Right atrium auricular region (tissue), 2 donors: ENCODE measurements at places on chromosomes 12 and 14. TPM values are rescaled to one million over a fixed set of nuclear protein-coding genes. Genes with fewer than 3 reads are reported as not detected.

Gene OR9K2
- not detected for total RNA-seq

Gene CRIP1
- 42.9 TPM for total RNA-seq

Gene SLC25A21
- total RNA-seq, result 0.93 TPM

Gene FOXG1
- total RNA-seq, result not detected

Gene TMTC2
- 3.2 TPM for total RNA-seq

Gene TTC9
- 2.2 TPM for total RNA-seq

Gene KLRF1
- 0.47 TPM for total RNA-seq

Gene LBHD2
- not detected for total RNA-seq

GRCh38 chr12:90827567-90827966, 127.4 kb downstream of the CCER1 start:
- no peak for DNase-seq
- H3K4me1 ChIP-seq, result no peaks in the 10 kb centered on the region
- no peaks in the 10 kb centered on the region for H3K36me3 ChIP-seq
- no peak overlapping the region for H3K4me3 ChIP-seq

DNA sequence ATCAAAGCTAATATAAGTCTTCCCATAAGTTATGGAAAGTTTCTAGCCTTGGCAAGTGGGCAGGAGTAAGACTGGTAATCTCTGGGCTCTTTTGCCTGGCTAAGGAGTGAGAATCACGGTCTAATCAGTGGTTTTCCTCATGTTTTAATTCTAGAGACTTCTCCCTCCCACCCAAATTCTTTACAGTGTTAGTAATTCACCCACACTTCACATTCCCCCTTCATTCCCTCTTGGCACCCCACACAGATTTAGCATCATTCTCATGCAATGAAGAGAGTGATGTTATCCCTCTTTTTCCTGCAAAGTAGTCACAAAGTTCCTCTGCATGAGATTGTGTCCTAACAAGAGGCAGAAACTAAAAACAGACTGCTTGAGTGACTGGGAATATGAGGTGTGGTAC, 28.6 kb upstream of the CACNA2D4 start:
- H3K36me3 ChIP-seq, result peaks cover 19% of the 10 kb centered on the region
- H3K4me1 ChIP-seq, result no peaks in the 10 kb centered on the region
- H3K4me3 ChIP-seq, result no peak overlapping the region
- no peak overlapping the region for H3K27ac ChIP-seq
- no peak for DNase-seq

DNA sequence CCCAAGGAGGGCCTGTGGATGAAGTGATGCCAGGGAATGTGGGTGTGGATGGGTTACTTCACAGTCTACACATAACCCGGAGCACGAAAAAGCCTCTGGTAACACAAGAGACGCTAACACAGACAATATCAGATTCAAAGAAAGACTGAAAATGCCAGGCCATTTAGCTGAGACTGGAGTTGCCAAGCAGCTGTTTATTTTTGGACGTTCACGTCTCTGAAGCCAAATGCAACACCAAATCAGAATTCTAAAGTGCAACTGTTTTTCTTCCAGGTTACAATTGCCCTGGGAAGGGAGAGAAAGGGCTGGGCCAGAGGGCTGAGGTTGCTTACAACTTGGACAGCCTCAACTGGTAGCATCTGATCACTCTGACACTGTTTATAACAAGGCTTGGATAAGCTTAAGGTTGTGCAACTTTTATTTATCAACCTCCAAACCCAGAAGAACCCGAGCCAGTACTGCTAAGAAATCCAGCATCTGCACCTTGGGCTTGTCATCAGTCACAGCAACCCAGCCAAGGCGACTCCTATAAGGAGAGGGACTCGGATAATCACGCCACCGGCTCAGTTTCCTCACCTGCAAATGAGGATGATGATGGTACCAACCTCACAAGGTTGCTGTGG, 24.8 kb downstream of the NUAK1 start:
- H3K36me3 ChIP-seq, result no peaks in the 10 kb centered on the region
- H3K4me3 ChIP-seq, result no peak overlapping the region
- DNase-seq, result no peak

DNA sequence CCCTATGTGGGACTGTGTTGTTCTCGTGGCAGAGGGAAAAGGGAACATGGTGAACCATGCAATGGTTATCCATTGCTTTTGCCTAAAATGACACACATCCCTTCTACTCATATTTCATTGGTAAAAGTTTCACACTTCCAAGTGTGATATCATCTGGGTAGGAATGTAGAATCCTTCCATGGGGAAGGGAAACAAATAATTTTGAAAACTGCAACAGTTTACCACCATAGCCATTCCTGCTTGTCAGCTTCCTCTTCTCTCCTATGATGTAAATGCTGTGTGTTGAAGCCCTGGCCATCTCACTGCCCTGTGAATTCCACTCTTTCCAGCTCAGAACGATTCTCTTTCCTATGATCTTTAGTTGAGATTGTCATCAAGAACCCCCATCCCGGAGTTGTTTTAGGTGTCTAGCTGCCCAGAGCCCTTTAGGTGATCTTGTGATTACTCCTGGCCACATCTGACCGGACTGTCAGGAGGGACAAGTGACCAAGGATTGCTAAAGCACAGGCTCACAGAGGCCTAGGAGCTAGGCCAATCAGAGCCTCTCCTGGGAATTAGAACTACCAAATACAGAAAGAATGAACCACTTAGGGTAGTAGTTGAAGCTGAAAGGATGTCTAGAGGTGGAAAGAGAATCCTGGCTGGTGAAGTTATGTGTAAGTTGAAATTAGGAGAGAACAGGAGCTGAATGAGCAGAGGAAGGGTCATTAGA, 84.6 kb downstream of the VCPKMT start:
- no peak for DNase-seq
- H3K4me3 ChIP-seq, result no peak overlapping the region
- no peaks in the 10 kb centered on the region for H3K4me1 ChIP-seq
- H3K27me3 ChIP-seq, result no peaks in the 10 kb centered on the region

DNA sequence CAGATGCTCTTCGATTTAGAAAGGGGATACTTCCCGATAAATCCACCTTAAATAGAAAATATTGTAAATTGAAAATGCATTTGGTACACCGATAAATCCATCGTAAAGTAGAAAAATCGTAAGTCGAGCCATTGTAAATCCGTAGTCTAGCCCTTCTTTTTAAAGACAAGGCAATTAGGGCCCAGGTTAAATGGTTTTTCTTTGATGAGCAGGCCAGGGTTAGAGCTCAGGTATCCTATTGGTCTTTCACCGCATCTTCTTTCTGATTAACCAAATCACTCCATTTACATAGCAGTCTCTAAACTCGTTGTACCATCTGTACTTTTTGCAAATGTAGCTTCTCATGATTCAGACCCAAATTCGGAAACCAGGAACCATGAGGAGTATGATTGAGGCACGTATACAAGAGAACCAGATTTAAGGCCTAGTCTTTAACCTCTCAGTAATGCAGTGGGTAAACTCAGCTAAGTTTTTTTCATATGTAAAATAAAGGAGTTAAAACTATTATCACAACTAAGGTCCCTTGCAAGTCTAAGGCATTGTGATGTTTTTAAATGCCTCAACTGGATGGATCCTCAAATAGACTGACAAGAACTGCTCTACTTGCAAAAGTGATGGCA, 2.2 kb upstream of the YAF2 start:
- no peaks in the 10 kb centered on the region for H3K27me3 ChIP-seq
- no peaks in the 10 kb centered on the region for H3K4me1 ChIP-seq
- H3K27ac ChIP-seq, result no peak overlapping the region
- no peak for DNase-seq
- H3K36me3 ChIP-seq, result no peaks in the 10 kb centered on the region

DNA sequence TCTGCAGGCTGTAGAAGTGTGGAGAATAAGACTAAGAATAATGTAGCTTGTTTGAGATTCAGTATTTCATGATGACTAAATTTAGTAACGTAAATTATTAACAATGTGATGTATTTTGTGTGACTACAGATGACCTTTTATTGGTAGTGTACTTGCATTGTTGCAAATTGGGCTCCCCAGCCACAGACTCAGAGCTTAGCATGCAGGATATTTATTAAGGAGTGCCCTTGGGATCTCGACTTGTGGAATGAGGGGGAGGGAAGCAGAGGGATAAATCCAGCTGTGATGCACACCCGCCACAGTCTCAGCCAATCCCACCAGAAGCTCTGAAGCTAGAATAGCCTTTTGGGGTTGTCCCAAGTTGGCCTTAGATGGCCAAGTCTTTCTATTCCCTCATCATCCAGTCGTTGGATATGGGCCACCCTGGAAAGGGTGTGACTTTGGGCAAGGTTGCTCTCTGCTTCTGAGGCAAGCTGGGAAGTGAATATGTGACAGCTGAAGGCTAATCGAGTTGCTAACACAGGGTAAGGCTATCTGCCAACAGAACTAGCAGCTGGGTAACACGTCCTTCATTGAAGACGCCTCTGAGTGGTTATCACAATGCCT, 42.1 kb upstream of the USP44 start:
- peak; percentile 73 for DNase-seq
- no peaks in the 10 kb centered on the region for H3K36me3 ChIP-seq
- no peak overlapping the region for H3K4me3 ChIP-seq
- H3K27ac ChIP-seq, result peak overlapping the region; percentile 57

- H3K36me3 ChIP-seq, result no peaks in the 10 kb centered on the region
- H3K4me1 ChIP-seq, result no peaks in the 10 kb centered on the region
- H3K4me3 ChIP-seq, result no peak overlapping the region
- no peak overlapping the region for H3K27ac ChIP-seq
- no peak for DNase-seq
Measured at GRCh38 chr14:87175175-87175574, 817.8 kb downstream of the GALC start.

DNA sequence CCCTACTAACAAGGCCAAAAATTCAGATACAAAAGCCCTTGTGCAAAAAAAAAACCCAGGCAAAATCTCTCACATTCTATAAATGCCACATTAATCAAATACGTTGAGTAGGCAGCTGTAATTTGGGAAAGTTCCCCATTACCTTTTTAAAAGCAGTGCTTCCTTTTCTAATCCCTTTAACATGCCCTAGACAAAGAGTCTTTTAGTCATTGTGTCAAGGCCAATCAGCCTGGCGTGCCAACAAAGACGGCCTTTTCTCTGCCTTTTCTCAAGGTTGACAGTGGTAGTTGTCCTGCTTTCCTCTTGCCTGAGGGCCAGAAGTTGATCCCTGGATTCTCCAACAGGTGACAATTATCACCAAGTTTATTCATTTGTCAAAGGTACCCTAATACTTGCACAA, 62.5 kb upstream of the METAP2 start:
- no peak for DNase-seq
- H3K27ac ChIP-seq, result no peak overlapping the region
- H3K4me3 ChIP-seq, result no peak overlapping the region
- no peaks in the 10 kb centered on the region for H3K4me1 ChIP-seq
- no peaks in the 10 kb centered on the region for H3K27me3 ChIP-seq

DNA sequence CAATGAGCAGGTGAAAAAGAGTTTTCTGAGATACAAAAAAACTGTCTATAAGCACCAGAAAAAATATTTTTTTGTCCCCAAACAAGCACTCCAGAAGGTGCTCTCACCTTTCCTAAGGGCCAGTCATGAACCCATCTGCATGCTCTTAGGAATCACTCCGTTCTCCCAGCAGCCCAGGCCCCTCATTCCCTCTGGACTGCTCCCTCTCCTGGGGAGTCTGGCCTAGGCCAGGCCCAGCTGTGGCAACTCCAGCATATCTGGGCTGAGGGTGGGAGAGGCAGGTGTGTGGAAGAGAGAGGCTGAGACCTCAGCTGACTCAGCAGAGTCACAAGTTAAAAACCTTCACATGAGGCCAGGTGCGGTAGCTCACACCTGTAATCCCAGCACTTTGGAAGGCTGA, 54.6 kb downstream of the TRAFD1 start:
- H3K27me3 ChIP-seq, result no peaks in the 10 kb centered on the region
- no peaks in the 10 kb centered on the region for H3K4me1 ChIP-seq
- peaks cover 64% of the 10 kb centered on the region for H3K36me3 ChIP-seq
- H3K27ac ChIP-seq, result no peak overlapping the region
- no peak overlapping the region for H3K4me3 ChIP-seq

DNA sequence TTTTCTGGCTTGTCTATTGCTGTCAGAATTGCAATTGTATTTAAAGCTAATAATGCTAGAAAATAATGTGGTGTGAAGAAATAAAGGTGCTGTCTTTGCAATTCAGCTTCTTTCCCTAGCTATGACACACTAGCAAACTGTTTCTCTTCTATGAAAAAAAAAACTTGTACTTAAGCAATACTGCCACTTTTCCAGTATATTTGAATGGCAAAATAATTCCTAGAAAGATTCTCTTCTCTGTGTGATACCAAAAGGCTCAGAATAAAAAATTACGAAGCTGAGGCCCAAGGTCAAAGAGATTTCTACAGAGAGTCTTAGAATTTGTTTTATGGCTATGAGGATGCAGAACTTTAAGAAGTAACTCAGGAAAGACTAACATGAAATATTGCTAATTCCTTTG, 235.5 kb downstream of the ADAMTS20 start:
- H3K27ac ChIP-seq, result no peak overlapping the region
- no peak for DNase-seq
- H3K36me3 ChIP-seq, result no peaks in the 10 kb centered on the region
- no peaks in the 10 kb centered on the region for H3K27me3 ChIP-seq

DNA sequence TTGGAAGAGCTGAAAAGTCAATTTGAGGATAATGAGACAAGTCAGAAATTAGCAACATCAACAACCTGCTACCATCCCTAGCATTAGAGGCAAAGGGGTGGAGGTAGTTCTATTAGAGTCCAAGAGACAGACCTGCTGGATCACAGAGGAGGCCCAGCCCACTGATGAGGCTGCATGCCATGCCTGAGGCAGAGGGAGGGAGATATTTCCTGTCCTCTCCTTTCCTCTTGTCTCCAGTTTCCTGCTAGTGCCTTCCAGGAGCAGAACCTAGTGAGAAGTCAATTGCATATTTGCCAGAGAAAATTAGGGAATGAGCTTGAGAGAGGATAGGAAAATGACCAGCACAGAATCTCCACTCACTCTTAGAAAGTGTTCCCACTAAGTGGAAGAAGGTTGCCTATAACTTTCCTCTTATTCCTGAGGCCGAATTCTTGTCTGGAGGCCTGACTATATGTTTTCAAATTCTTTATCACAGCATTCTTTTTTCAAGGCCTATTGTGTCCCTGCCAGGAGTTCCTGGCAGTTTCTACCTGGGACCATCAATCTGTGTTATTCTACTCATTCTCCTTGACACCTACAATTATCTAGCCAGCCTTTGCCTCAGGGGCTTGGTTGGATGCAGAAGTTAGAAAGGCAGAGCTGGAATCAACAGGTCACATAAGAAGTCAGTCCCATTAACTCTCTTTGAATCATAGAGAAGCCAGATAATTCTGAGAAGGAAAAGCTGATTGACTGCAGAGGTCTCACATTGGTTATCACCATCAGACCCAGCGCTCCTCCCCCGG, 121.9 kb downstream of the EMP1 start:
- H3K4me3 ChIP-seq, result no peak overlapping the region
- no peaks in the 10 kb centered on the region for H3K27me3 ChIP-seq
- no peaks in the 10 kb centered on the region for H3K36me3 ChIP-seq
- H3K4me1 ChIP-seq, result no peaks in the 10 kb centered on the region
